ENCODE measurements at places on chromosomes 13 and 19.
A peak's percentile ranks its signal among the peaks of the same experiment; 100 is the strongest.

GRCh38 chr13:31717583-31717982, 21.7 kb upstream of the RXFP2 start:
- DNase-seq, result no peak

GRCh38 chr19:49758292-49758691, 4.8 kb downstream of the TSKS start:
- no peak for DNase-seq

DNA sequence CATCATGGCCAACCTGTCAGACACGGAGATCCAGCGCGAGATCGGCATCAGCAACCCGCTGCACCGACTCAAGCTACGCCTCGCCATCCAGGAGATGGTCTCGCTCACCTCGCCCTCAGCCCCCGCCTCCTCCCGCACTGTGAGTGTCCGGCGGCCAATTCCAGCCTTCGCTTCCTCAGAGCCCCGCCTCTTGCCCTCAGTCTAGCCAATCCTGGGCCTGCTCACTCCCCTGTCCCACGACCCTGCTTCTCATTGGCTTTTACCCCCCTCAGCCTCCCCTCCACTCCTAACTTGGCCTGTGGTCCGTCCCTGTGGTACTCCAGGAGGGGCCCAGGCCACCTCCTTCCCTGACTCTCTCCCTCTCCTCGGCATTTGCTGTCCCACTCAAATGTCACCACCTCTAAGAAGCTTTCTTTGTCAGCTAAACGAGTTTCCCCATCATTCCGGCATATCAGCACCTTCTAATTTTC, 12.3 kb downstream of the HRC start:
- DNase-seq, result peak; percentile 45

DNA sequence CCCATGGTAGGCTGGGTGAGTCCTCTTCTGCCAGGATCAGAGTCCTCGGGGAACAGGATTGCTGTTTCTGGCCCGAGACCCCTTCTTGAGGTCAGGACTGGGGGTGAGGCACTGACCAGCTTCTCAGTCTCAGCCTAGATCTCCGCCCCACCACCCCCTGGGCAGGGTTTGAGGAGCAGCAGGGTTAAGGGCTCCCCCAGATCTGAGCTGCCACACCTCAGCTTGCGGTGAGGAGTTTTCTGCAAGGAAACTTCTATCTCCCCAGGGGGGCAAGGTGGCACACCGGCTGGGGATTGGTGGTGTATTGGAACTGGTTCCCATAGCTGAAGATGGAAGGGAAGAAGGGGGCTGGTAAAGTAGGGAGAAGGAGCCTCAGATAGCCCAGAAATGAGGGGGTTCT, 19.5 kb downstream of the CHST8 start:
- no peak for DNase-seq

GRCh38 chr13:43242040-43242439, 218.7 kb downstream of the DNAJC15 start:
- no peak for DNase-seq

- DNase-seq, result no peak
These were observed 29.7 kb upstream of the ZNF681 start for GRCh38 chr19:23788411-23788810.

DNA sequence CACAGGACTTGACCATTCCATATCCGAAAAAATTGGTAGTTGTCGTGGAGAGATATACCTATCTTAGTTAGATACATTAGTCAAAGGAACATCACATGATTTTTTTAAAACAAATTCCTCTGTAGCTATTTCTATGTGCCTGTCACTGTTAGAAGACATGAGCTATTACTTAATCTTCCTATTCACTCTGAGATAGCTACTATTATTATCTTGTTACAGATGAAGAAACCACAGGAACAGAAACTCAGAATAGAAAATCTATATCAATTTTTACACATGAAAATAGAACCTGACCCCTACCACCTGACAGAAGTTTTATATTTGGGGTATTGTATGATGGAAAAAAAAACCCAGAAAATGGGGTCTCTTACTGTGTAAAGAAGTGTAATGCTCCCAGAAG, 68.9 kb upstream of the TDRD3 start:
- no peak for DNase-seq

DNA sequence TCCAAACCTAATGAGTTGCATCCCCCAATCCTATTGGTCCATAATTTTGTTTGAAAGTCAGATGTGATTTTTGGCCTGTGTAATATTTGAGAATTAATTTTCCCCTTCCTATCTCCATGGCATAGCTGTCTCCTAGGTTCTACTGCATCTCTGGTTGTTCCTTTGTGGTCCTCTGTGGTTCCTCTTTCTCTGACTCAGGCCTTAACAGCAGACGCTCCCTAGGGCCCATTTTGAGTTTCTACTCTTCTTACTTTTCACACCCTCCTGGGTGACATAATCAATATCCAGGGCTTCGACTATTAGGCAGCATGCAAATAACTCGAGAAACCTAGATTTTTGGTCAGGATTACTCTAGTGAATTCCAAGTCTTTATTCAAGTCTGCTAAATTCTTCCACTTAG, 160.7 kb downstream of the RFC3 start:
- no peak for DNase-seq

DNA sequence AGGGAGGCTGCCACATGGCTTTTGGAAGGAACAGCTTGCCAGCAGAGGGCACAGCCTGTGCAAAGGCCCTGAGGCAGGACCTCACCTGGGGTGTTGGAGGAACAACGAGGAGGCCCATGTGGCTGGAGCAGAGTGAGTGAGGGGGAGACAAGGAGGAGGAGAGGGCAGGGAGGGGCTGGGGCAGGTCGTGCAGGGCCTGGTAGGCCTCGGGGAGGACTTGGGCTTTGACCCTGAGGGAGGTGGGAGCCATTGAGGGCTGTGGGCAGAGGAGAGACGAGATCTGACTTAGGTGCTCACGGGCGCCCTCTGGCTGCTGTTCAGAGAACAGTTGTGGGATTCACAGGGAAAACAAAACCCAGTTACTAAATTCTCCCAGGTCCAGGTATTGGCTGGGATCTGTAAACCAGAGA, 25.2 kb downstream of the ZNRF4 start:
- peak; percentile 8 for DNase-seq

GRCh38 chr13:71290963-71291841, 575.8 kb downstream of the DACH1 start:
- no peak for DNase-seq

DNA sequence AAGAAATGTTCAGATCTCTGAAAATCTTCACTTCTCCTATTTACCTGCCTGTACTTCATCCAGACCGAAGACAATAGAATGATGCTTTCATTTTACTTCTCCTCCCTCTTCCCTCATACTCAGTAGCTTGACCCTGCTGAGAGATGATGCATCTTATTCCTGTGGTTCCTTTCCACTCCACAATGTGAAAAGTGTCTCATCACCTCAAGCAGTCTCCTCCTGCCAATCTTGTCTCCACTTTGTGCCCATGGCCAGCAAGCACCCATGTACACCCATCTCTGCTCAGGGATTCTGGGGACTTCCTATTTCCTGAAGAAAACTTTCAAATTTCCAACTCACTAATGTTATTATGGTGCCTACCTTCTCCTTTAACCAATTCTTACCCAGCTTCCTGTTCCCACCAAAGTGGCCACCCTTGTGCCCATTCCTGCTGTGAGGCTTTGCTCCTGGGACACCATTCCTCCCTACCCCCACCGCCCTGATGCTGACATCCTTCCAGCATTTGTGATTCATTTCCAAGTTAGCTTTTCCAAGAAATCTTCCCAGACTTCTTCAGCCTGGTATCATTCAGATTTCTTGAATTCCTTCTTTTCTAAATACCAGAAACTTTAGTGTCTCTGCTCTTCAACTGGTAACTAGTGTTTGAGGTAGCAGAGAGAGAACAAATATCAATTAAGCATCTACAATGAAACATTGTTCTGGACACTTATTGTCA, 212.5 kb downstream of the POSTN start:
- no peak for DNase-seq

GRCh38 chr19:49690656-49691242, at the start of gene CPT1C:
Gene CPT1C, plus strand, starts transcription at chr19:49691116. Its CDS starts 1,137 bp downstream, at chr19:49692253.
- DNase-seq, result no peak

GRCh38 chr13:71249011-71249410, 618.0 kb downstream of the DACH1 start:
- DNase-seq, result no peak

DNA sequence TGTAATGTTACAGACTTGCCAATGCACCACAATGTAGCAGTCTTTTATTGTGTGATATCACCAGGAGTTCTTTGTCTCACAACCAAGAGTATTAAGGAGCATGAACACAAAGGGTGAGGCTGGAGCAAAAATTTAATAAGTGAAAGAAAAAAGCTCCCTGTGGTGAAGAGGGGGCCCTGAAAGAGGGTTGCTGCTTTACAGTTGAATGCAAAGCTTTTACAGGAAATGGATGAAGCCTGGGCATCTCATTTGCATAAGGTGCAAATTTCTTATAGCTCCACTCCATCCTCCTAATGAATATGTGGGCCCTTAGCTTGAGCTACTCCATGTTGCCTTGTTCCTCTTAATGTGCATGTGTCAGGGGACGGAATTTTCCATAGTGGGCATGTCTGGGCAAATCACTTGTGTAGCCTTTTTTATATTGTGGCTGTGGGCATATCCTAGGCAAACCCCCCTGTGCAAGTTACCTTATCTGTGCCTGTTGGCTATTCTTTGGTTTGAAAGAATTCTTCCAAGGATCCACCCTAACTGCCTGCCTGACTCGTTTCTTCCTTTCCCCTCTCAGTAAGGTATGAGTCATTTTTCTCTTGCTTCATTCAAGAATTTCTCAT, 45.3 kb upstream of the TRPC4 start:
- no peak for DNase-seq

- DNase-seq, result no peak
These were observed 161.6 kb downstream of the PAN3 start for GRCh38 chr13:28299916-28300315.

GRCh38 chr19:30555075-30555790, 183.0 kb downstream of the ZNF536 start:
- DNase-seq, result no peak

- DNase-seq, result no peak
These were observed 323.9 kb downstream of the MZT1 start for GRCh38 chr13:72403396-72404010.

GRCh38 chr13:87666831-87667230, 4.3 kb upstream of the SLITRK5 start:
- no peak for DNase-seq

- no peak for DNase-seq
These were observed 768 bp downstream of the TMPRSS9 start for GRCh38 chr19:2360833-2361232.

DNA sequence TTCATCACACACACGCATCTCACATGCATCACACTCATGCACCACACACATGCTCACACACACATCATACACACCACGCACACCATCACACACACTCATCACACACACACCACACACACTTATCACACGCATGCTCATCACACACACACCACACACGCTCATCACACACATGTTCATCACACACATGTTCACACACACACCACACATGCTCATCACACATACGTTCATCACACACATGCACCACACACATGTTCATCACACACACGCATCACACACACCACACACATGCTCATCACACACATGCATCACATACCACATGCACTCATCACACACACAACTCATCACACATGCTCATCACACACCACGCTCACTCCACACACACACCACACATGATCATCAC, 46.9 kb downstream of the C1QTNF9 start:
- DNase-seq, result no peak

- no peak for DNase-seq
These were observed 395.8 kb upstream of the MIR17HG start for GRCh38 chr13:90951663-90952062.

- DNase-seq, result no peak
These were observed 827.7 kb upstream of the PCDH9 start for GRCh38 chr13:68057836-68058235.

DNA sequence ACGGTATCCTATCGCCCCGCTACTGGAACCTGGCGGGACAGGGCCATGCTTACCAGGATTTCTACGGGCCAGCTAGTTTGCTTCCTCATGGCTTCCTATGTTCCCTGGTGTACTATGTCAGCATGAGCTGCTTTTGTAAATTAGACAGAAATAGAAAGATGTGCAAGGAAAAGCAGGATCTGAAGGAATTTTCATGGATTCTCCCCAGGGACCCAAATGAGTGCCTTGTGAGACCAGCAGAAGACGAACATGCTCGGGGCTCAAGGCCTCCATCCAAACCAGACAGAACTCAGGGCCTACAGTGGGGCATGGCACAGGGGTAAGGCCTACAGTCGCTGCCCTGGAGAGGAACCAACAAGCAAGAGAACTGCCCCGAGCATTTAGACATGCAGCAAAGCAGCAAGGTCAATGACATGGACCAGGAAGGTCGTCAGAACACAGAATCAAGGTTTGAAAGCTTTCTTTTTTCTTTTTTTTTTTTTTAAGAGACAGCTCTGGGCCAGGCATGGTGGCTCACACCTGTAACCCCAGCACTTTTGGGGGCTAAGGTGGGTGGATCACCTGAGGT, 17.3 kb downstream of the EPS15L1 start:
- no peak for DNase-seq

DNA sequence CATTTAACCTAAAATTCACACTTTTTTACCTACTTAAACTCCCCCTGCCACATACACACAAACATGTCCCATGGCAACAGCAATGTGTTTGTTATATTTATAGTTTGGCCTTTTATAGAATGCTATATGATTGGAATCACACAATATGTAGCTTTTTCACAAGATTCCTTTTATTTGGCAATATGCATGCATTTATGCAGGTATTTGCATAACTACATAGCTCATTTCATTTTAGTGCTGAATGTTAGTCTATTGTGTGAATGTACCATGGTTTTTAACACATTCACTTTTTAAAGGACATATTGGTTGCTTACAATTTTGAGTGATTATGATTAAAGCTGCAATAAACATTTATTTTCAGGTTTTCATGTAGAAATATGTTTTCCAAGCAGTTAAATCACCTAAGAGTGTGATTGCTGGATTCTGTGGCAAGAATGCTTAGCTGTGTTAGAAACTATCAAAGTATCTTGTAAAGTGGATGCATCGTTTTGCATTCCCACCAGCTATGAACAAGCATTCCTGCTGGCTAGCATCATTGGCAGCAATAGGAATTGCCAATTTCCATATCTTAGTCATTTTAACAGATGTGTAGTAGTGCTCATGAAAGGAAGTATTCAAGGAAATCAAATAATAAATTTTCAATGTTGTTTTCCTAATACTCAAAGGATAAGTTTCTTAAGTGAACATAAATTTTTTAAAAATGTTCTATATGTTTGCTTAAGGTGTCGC, 557.0 kb downstream of the SLITRK1 start:
- DNase-seq, result no peak

DNA sequence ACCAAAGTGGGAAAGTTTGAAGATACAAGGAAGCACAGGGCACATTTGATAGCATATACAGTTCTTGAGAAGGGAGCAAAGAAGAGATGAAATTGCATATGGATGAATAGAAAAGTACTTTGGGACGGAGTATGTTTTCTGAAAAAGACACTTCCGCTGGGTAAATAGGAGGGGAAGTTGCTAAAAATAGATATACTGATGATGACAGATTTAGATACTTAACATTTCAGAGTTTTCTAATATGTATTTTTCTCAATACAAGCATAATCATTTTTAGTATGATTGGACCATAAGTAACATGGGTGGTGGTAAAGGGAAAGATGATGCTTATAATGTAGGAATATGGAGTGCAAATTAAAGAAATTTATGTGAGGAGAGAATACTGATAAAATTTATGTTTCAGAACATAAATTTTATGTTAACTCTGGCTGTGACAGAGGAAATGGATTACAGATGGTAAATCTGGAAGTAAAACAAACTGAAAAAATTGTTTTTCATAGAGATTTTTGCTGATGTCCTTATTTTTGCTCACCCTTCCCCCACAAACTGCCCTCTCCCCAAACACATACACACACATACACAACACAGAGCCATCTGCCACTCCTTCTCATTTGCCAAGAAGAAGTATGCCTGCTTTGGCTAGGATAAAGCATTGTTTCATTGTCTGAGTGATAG, 583.9 kb upstream of the MIR17HG start:
- DNase-seq, result no peak
